ENCODE measurements at places on chromosomes 7 and 10. TPM values are rescaled to one million over a fixed set of nuclear protein-coding genes. Genes with fewer than 3 reads are reported as not detected.

DNA sequence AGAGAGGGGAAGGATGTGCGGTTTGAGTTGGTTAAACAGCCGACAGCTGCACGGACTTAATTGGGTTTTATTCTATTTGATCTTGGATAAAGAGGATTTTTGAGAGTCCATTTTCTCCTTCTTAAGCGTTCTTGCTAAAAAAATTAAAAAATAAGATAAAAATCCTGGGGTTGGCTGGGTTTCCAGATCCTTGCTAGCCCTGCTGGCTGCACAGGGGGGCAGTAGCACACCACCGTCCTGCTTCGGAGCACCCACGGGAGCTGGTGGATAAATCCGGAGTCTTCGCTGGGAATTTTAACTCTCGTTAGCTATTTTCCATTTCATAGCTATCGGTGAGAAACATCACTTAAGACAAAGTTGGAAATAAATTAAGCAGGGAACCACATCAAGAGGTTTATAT, 792.0 kb downstream of the TYW1 start:
- DNase-seq, result no peak
- no peaks in the 10 kb centered on the region for H3K36me3 ChIP-seq
- H3K4me1 ChIP-seq, result no peaks in the 10 kb centered on the region
- no peak overlapping the region for H3K27ac ChIP-seq

Gene PTPRE
- total RNA-seq, result 27.1 TPM

DNA sequence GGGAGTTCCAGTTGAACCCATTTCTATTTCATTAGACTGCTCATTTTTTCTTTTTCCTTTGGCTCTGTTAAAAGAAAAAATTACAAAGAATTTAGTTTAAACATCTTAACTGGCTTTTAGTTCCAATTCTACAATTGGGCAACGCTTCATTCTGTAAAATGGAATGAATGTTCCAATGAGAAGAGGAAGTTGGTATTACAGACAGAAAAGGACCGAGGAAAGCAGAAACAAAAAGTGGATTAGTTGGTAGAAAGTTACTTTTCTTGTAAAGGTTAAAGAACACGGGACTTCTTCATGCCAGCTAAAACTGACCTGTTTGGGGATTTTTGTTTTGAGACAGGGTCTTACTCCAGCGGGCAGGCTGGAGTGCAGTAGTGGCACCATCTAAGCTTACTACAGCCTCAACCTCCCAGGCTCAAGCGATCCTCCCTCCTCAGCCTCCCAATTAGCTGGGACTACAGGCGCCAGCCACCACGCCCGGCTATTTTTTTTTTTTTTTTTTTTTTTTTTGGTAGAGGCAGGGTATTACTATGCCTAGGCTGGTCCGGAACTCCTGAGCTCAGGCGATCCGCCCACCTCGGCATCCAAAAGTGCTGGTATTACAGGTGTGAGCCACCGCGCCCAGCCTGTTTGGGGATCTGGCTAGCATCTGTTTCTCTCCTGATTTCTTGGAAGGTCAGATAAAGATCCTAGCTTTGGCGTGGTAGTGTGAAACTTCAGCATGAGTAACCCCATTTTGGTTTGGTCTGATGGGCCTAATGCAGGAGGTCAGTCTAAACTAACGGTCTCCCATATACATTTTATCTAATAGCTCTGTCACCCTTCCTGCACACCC, 1.3 kb upstream of the VDAC2 start:
- no peak for DNase-seq
- H3K4me1 ChIP-seq, result peaks cover 43% of the 10 kb centered on the region
- peak overlapping the region; percentile 97 for H3K4me3 ChIP-seq
- peaks cover 20% of the 10 kb centered on the region for H3K36me3 ChIP-seq
- H3K27ac ChIP-seq, result peak overlapping the region; percentile 100

- H3K4me3 ChIP-seq, result no peak overlapping the region
- H3K27ac ChIP-seq, result no peak overlapping the region
- no peaks in the 10 kb centered on the region for H3K4me1 ChIP-seq
Observed at GRCh38 chr7:3787717-3788264, 486.7 kb downstream of the SDK1 start.

DNA sequence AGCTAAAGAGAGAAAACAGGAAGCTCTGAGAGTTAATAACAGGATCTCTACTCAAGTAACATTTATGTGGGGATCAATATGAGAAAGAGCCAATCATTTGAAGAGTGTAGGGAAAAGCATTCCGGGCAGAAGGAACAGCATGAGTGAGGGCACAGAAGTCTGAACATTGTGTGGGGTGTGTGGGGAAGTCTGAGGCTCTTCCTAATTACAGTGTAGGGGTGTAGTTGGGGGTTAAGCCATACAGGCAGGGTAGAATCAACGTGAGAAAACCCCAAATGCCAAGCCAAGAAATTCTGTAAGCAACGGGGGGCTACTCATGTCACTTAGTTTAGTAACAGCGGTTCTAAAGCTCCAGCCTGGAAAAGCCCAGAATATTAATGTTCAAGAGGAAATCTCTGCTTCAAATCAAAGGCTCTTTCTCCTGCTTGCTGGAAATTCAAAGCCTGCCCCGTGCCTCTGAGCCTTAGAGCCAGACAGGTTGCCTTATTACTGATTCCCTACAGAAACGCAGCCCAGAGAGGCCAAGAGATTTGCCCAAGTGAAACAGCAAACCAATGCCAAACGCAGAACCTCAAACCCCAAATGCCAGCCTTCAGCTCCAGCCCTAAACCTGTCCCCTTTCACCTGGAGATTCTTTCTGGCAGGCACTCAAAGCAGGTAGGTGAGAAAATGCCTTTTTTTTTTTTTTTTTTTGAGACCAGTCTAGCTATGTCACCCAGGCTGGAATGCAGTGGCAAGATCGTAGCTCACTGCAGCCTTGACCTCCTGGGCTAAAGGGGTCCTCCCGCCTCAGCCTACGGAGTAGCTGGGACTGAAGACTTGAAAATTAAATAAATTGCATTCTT, 36.1 kb downstream of the DNAJB12 start:
- peaks cover 71% of the 10 kb centered on the region for H3K4me1 ChIP-seq
- H3K27me3 ChIP-seq, result no peaks in the 10 kb centered on the region
- H3K36me3 ChIP-seq, result peaks cover 10% of the 10 kb centered on the region
- DNase-seq, result no peak

- H3K4me3 ChIP-seq, result peak within 1 kb of the TSS; percentile 88
- peak; percentile 80 for DNase-seq
- H3K27ac ChIP-seq, result peak within 1 kb of the TSS; percentile 95
- no peaks in the 10 kb centered on the region for H3K27me3 ChIP-seq
- H3K4me1 ChIP-seq, result peaks cover 47% of the 10 kb centered on the region
Observed at GRCh38 chr10:45000752-45001380, at the start of gene ZNF22. Gene ZNF22 (plus strand): TSS chr10:45000923. CDS start chr10:45003369, 2,446 bp downstream.

DNA sequence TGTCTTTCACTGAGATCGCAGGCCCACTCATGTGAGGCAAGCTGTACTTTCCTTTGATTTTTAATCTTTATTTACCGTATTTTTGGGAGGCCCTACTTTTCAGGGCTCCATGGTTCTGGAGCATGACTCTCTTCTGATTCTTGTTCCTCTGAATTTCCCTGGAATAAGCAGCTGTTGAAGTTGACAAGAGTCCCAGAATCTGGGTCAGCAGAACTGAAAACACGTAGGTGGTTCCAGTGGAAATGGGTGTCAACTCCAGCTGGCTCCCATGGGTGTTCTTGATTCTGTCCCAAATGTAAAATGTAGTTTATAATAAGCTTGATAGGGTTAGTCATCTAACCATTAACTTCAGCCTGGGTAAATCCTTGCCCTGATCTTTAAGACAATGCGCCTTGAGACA, 409.4 kb downstream of the GATA3 start:
- peaks cover 15% of the 10 kb centered on the region for H3K27me3 ChIP-seq
- DNase-seq, result no peak

Gene PRSS37
- total RNA-seq, result not detected

- H3K4me3 ChIP-seq, result no peak overlapping the region
- no peaks in the 10 kb centered on the region for H3K36me3 ChIP-seq
- H3K27ac ChIP-seq, result no peak overlapping the region
- H3K4me1 ChIP-seq, result no peaks in the 10 kb centered on the region
- no peaks in the 10 kb centered on the region for H3K27me3 ChIP-seq
- no peak for DNase-seq
Observed at GRCh38 chr7:81370822-81371221, 399.0 kb downstream of the HGF start.

DNA sequence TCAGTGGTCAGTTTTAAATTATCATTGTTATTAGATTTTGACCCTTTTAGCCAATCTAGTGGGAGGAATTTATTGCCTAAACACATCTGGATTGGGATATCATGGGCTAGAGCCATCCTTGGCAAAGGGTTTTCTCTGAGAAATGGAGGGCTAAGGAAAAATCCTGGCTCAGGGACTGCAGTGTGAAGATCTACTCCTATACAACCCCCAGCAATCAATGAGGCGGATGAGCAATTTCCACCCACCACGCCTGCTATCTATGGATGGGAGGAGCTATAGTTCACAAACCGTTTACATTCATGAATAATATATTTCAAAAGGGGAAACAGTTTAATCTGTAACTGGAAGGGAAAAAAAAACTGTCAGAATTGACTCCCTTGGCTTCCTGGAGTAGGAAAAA, 2.7 kb downstream of the CAV1 start:
- DNase-seq, result no peak
- H3K4me3 ChIP-seq, result no peak overlapping the region
- H3K27ac ChIP-seq, result no peak overlapping the region
- H3K36me3 ChIP-seq, result no peaks in the 10 kb centered on the region
- peaks cover 74% of the 10 kb centered on the region for H3K27me3 ChIP-seq
- H3K4me1 ChIP-seq, result peaks cover 21% of the 10 kb centered on the region

DNA sequence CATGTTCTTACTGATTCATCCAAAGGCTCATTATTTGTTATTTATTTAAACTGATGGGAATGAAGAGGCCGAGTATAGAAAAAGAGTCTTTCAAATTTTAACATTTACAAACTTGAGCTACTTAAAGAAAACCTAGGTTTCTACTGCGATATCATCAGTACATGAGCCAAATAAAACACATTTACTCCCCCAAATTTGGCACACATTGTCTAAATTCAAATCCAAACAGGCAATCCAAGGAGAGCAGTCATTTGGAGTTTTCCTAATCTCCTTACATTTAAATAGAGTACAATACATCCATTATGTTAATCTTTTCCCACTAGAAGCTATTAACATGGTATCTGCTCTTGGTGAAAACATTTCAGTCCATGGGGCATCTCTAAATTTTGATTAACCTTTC, 2.2 kb downstream of the NMT2 start:
- H3K27me3 ChIP-seq, result no peaks in the 10 kb centered on the region
- peak overlapping the region; percentile 82 for H3K4me3 ChIP-seq
- no peak overlapping the region for H3K27ac ChIP-seq
- peaks cover 39% of the 10 kb centered on the region for H3K4me1 ChIP-seq
- H3K36me3 ChIP-seq, result no peaks in the 10 kb centered on the region

Gene SLC29A4
- total RNA-seq, result 0.26 TPM

Gene CDK14
- total RNA-seq, result 0.23 TPM

GRCh38 chr7:64515781-64516180, 47.1 kb downstream of the ZNF680 start:
- H3K27ac ChIP-seq, result no peak overlapping the region
- no peak overlapping the region for H3K4me3 ChIP-seq
- H3K27me3 ChIP-seq, result no peaks in the 10 kb centered on the region
- H3K4me1 ChIP-seq, result no peaks in the 10 kb centered on the region
- DNase-seq, result no peak

Gene KLF14
- not detected for total RNA-seq

- H3K4me3 ChIP-seq, result no peak overlapping the region
- no peak overlapping the region for H3K27ac ChIP-seq
- no peak for DNase-seq
- no peaks in the 10 kb centered on the region for H3K4me1 ChIP-seq
Observed at GRCh38 chr10:4982764-4983226, 19.6 kb downstream of the AKR1C1 start.

DNA sequence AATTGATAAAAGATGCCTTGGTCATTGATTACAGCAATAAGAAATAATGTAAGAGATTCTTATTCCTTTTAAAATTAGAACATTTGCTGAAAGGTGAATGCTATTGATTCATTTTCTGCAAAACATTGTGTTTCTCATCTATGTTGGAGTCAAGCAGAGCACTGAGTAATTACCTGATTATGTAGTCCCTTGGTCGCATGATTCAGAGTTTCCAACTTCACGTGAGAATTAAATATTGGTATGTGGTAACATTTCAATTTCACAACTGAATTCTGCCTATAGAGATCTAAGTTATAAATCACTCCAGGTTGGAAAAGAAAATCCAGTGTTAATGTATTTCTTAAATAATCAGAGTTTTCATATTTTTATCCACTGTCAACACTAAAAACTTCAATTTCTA, 701.4 kb downstream of the PHTF2 start:
- no peaks in the 10 kb centered on the region for H3K4me1 ChIP-seq
- H3K27ac ChIP-seq, result no peak overlapping the region
- no peak overlapping the region for H3K4me3 ChIP-seq
- H3K27me3 ChIP-seq, result no peaks in the 10 kb centered on the region

DNA sequence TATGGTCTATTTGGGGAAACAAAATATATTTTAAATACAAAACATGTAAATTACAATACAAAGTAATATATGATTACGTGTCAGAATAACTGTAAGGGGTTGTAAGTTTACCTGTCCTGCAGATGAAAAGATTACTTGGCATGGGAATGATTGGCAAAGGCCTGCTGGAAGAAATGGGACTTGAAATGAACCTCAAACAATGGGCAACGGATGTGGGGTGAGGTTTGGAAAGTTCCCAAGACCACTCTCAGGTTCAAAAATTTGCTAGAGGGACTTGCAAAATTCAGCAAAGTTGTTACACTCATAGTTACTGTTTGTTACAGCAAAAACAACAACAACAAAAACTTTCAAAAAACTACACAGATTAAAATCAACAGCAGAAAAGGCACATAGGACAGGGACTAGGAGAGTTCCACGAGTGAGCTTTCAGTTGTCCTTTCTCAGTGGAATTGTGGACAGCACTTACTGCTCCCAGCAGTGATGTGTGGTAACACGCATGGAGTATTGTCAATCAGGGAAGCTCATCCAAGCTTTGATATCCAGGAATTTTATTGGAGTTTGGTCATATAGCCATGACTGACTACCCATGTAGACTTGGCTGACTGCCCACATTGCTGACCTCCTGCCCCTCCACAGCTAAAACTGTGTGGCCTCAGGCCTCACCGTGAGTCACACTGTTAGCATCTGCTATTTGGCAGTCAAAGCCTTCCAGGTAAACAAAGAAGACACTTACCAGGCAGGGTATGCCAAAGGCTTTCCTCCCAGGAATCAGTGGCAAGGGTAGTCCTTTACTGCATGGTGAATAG, 43.8 kb downstream of the EXOC6 start:
- H3K4me1 ChIP-seq, result no peaks in the 10 kb centered on the region
- H3K4me3 ChIP-seq, result no peak overlapping the region
- no peak for DNase-seq
- peaks cover 2% of the 10 kb centered on the region for H3K36me3 ChIP-seq
- no peak overlapping the region for H3K27ac ChIP-seq
- no peaks in the 10 kb centered on the region for H3K27me3 ChIP-seq

DNA sequence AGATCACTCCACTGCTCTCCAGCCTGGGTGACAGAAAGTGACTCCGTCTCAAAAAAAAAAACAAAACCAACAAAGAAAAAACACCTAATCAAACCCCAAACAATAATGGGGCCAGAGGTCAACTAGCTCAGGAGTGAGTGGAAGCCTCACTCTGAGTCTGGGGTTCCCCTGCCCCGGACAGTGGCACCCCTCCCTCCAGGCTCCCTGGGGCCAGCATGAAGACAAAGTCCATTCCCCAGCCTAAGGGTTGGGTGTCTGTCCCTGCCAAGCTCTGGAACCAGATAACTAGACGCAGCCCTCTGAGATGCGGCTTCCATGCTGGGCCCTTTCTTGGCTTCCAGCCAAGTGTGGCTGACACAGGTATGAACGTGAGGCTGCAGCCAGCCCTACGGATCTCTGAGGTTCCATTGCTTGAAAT, 1.7 kb upstream of the FUOM start:
- DNase-seq, result no peak
- no peak overlapping the region for H3K4me3 ChIP-seq
- no peak overlapping the region for H3K27ac ChIP-seq
- H3K4me1 ChIP-seq, result peaks cover 13% of the 10 kb centered on the region

GRCh38 chr7:50791938-50792341, 9.2 kb upstream of the GRB10 start:
- no peak overlapping the region for H3K27ac ChIP-seq
- no peaks in the 10 kb centered on the region for H3K36me3 ChIP-seq
- peak overlapping the region; percentile 55 for H3K4me3 ChIP-seq
- H3K4me1 ChIP-seq, result peaks cover 4% of the 10 kb centered on the region
- H3K27me3 ChIP-seq, result peaks cover 67% of the 10 kb centered on the region

Gene SPDYE9
- total RNA-seq, result not detected
